Activated T-cell treated with anti-CD3 and anti-CD28 coated beads, Interleukin-2, amount 50 U/mL, for 48 hours (primary cell): ENCODE measurements at places on chromosomes 5 and 9.

- no peak for DNase-seq
Measured at GRCh38 chr5:168944004-168944403, 356.9 kb downstream of the SLIT3 start.

DNA sequence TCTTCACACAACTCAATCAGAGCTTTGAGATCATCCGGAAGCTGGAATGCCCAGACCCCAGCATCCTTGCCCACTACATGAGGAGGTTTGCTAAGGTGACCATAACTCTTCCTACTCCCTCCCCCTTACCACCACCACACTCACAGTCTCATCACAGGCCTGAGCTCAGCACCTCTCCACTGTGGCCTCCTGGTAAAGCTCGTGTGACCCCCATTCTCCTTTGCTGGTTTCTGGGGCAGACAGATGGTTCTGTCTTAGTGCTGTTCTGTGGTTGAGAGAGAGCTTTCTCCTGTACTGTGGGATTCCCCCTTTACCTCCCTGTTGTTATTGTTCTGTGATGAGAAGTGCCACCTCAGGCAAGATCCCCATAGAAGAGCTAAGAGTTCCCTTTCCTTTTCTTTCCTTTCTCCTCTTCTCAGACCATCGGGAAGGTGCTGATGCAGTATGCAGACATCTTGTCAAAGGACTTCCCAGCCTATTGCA lies 92.7 kb upstream of the RUSC2 start:
- no peak for DNase-seq

GRCh38 chr5:120158211-120158610 lies 305.9 kb upstream of the PRR16 start:
- DNase-seq, result no peak

GRCh38 chr9:136951541-136952320 lies at the start of gene LCN12:
Gene LCN12, plus strand, starts transcription at chr9:136952273. Its CDS starts 55 bp downstream, at chr9:136952328.
- DNase-seq, result no peak

DNA sequence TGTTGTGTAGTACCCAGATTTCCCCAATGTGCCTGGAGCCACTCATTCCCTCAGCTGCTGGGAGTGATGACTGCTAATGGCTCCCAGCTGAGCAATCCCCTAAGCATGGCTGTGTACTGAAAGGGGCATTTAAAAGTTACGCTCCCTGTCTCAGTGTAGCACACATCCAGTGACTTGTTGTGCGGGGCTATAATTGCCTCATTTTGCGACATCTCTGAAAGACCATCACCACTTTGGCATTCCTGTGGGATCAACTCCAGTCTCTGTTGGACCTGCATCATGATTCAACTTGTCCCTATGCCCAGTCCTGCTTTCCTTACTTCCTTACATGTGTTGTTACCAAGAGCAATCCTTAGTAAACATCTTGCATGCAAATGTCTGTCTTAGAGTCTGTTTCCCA lies 201.2 kb upstream of the MPDZ start:
- no peak for DNase-seq

GRCh38 chr5:135091286-135091685 lies 57.3 kb upstream of the PITX1 start:
- DNase-seq, result no peak

- DNase-seq, result no peak
Measured at GRCh38 chr5:151902215-151902614, 22.4 kb downstream of the GLRA1 start.

DNA sequence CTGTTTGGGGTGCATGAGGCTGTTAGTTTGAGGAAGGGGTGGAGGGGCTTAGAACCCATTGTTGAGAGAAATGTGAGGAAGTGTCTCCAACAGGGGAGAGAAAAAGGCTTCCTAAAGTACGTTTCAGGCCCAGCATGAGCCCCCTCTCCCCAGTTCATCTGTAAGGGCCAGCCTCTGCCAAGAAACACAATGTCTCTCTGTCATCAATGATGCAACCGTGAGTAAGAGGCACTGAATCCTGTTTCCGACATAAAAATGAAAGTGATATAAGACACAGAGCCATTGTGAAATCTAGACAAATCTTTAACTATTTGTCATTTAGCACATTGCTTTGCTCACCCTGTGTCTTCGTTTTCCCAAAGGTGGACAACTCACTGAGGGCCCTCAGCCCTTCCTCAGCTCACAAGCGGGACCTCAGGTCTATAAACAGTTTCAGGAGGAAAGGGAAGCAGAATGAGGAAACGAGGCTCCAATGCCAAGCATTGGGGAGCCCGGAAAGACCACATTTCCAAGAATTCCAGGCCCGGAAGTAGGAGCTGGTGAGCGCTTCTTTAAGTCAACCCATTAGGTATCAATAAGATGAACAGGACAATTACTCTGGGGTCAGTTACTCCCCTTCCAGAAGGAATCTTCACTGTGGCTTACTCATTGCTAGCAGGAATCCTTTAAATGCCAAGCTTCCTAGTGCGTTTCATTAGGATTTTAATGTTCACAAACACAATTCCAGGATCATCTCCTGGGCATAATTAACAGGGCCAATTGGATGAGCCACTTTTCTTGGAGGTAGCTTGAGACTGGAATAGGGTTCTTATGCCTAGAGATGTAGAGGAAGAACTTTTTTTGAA lies 59.0 kb upstream of the KLF4 start:
- DNase-seq, result no peak

DNA sequence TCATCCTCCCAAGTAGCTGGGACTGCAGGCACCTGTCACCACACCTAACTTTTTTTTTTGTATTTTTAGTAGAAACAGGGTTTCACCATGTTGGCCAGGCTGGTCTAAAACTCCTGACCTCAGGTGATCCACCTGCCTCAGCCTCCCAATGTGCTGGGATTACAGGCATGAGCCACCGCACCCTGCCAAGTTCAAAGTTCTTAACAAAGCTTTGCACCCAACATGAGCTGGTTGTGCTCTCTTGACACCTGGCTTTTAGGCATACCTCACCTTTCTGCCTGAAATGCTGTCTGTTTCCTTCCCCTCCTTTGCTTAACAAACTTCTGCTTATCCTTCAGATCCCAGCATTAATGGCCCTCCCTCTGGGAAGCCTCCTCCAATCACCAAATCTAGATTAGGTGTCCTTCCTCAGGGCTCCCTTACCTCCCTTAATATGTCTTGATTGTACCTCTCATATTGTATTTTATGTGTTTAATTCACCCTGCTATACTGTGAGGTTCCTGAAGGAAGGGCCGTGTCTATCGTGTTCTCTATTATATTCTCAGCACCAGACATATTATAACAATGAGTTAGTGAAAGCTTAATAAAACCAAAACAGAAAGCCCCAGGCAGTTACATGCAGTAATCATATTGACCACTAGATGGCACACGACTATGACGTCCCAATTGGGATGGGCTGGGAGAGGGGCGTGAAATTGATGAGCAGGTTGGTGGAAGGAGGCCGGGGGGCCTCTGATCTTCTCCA lies 62.9 kb upstream of the PPARGC1B start:
- DNase-seq, result peak; percentile 50

- DNase-seq, result peak; percentile 64
Measured at GRCh38 chr9:131720330-131720729, 19.5 kb downstream of the RAPGEF1 start.

DNA sequence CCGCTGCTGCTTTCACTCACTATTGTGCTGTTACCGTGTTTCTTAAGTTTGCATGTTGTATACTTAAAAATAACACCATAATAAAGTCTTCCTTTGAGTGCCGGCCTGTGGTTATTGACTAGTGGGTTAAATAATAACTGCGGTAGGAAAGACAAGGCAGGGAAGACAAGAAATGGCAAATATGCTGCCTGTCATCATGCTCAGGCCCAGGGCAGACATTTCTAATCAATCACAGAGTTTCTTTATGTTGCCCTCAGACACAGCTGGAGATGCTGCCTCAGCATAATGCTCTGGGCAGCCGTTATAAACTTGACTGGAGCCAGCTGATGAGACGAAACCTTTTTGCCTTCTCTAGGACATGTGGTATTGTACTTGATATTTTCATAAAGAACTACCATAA lies 215.0 kb downstream of the GAPVD1 start:
- no peak for DNase-seq

GRCh38 chr5:173310218-173310769 lies 17.9 kb downstream of the STC2 start:
- no peak for DNase-seq

- DNase-seq, result no peak
Measured at GRCh38 chr9:91572811-91573210, 149.2 kb upstream of the NFIL3 start.

GRCh38 chr5:33369485-33370465 lies 71.0 kb upstream of the TARS1 start:
- no peak for DNase-seq
